ENCODE measurements at places on chromosomes 11 and 22.

- DNase-seq: peak; percentile 40
Measured at GRCh38 chr11:102577182-102577581, 46.6 kb upstream of the MMP7 start.

DNA sequence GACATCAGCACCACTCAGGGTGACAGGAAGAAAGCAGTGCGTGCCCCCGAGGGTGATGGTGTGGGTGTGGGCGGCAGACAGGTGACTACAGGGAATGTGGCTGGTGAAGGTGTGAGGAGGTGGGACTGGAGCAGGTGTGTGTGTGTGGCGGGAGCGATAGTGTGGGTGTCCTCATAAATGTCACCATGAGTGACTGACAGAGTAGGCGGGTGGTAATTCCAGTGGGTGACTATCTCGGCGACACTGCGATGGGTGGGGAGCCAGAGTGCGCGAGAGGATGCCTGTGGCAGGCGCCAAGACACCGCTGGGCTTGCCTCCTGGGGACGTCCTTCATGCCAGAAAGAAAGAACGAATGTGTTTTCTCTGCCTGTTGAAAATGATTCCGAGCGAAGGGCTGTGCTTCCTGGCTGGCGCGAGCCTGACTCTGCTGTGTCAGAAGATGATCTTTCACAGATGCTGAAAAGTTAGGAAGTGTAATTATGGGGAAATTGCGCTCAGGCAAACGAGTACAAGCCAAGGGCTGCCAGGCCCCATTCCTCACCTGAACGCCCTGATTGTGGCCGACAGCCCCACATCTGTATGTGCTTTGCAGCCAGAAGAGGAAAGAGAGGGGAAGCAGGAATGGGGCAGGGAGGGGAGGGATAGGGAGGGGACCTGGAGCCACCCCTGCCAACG is 98.8 kb upstream of the CD82 start:
- DNase-seq: no peak

GRCh38 chr11:118415062-118415738 is 13.8 kb downstream of the ATP5MG start:
- DNase-seq: no peak

DNA sequence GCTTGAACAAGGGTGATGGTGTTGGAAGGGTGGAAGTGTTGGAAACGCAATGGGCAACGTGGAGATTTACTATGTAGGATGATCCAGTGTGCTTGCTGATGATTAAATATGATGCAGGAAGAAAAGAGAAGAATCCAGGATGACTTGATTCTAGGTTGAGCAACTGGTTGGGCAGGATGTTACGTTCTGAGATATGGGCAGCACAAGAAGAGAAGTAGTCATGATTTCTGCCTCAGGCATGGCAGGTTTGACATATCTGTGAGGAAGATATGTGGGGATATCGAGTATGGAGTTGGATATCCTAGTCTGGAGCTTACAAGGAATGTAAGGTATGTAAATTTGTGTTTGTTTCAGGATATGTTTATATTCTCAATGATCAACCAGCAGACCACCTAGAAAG is 1.9 kb downstream of the OR52K1 start:
- DNase-seq: no peak

- no peak for DNase-seq
Measured at GRCh38 chr11:67252831-67253239, 13.4 kb upstream of the GRK2 start.

DNA sequence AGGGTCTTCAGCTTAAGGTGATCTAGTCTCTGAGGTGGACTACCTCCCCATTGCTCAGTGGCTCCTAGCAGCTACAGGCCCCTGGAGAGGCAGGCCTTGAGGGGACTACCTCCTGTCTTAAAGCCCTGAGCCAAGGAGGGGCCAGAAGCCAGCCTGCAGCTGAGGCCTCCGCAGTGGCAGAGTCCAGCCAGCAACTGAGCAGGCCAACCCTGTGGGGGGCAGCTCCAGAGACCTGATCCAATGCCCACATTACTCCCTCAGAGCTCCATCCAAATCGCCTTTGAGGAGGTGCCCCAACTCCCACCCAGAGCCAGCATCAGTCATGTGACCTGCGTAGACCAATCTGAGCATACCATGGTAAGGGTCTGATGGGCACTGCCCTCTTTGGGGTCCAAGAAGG is 2.7 kb downstream of the C2CD2L start:
- DNase-seq: no peak
